ENCODE measurements at places on chromosomes 2 and 18.

DNA sequence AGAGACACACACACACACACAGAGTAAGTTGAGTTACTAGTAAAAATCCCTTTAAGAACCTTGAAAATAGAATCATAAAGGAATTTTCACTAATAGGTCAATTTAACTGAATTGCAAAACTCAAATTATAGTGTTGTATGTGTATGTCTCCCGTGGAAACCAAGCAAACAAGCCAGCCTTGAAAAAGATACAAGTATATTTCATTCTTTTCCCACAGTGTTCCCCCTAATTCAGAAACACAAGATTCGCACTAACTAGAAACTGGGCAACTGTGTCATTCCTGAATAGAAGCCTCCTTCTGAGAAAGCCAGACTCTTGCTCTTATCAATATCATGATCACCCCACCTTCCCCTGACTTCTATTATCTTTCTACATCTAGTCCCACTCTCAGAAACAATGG lies 229.5 kb downstream of the PIEZO2 start:
- no peak for DNase-seq

GRCh38 chr2:8605351-8606065 lies 76.3 kb upstream of the ID2 start:
- DNase-seq: no peak

GRCh38 chr18:75409806-75410205 lies 17.7 kb downstream of the SMIM21 start:
- no peak for DNase-seq

- DNase-seq: no peak
Observed at GRCh38 chr2:175049661-175050060, 44.5 kb upstream of the CHN1 start.

GRCh38 chr2:95023222-95023597 lies 2.3 kb upstream of the MAL start:
- DNase-seq: no peak

DNA sequence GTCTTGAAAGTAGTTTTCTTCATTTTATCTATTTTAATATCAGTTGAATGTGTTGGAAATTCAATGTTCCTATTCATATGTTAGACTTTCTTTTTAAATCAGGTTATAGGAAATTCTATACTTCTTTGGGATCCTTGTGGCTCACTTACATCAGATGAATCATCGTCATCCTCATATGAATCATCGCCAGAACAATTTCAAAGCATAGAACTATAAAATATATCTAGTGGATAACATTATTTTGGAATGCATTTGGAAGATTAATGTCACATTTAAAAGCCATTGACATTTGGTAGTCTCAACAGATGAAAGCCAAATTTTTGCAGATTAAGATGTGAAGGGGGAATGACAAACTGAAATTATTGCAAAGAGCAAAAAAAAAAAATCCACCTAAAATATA lies 94.1 kb downstream of the FAM161A start:
- DNase-seq: no peak

All from HEK293T (cell line).